Activated naive CD8-positive, alpha-beta T cell treated with anti-CD3 and anti-CD28 coated beads for 36 hours (primary cell): ENCODE measurements at places on chromosomes 5 and 9.

DNA sequence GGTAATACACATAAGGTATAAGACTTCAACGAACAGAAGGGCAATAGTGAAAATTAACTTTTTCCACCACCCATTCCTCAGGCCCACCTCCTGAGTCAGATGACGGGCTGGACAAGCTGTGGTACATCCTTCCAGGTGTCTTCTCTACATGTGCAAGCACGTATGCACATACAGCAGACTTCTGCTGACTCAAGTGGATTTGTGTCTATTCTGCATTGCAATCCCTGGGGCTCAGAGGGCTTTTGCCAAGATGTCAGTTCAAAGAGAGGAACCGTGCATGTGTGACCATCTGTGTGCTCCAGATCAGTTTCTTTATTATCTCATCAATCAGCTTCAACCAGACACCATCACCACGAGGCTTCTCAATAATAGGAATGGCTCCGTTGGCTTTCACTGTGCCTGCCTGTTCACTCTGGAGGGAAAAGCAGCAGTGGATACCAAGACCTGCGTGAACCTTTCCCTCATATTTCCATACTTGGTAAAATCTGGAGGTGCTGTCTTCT is 288.4 kb downstream of the MTRR start:
- DNase-seq, result no peak

- no peak for DNase-seq
These were observed 346.8 kb upstream of the NUDT12 start for GRCh38 chr5:103909391-103909790.

- no peak for DNase-seq
These were observed 9.8 kb downstream of the CEL start for GRCh38 chr9:133071484-133072150.

DNA sequence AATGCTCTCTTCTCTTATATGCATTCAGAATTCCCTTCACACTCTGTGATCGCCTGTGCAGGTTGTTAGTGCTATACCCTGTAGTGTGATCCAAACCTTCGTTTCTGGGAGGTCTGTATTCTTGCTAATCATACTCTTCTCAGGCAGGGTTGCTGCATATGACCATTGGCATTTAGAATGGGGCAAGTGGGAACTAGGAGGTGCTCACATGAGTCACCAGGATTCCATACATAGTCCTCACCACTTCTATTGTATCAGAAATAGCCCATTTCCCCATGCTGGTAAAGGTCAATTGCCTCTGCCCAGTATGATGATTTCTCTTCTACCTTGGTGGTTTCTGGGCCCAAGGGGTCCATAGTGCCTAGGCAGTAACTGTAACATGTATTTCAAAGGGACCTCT is 443.5 kb upstream of the CDH6 start:
- DNase-seq, result no peak

DNA sequence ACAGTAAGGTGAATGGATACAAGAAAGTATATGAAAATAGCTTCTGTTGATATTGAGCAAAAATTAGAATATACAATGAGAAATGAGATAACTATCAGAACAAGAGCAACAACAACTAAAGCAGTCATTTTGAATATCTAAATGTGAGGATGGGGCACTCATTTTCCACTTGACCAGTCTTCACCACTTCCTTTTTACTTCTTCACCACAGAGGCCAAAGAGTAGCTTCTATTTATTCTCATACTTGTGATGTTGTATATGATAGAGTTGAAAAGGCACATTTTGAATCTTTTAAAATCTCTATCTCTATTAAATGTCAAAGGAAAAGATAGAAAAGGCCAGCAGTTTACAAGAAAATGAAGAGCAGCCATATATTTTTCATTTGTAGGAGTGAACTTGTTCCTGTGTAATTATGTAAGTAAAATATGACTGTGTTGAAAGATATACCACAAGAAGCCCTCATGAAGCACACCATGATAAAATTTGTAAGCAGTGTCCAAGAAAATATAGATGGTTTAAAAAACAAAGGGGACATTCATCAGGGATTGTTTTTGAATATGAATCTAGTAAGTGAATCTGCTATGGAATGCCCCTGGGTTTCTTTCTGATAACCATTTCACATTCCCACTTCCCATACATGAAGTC is 39.2 kb downstream of the ADAMTS19 start:
- no peak for DNase-seq

DNA sequence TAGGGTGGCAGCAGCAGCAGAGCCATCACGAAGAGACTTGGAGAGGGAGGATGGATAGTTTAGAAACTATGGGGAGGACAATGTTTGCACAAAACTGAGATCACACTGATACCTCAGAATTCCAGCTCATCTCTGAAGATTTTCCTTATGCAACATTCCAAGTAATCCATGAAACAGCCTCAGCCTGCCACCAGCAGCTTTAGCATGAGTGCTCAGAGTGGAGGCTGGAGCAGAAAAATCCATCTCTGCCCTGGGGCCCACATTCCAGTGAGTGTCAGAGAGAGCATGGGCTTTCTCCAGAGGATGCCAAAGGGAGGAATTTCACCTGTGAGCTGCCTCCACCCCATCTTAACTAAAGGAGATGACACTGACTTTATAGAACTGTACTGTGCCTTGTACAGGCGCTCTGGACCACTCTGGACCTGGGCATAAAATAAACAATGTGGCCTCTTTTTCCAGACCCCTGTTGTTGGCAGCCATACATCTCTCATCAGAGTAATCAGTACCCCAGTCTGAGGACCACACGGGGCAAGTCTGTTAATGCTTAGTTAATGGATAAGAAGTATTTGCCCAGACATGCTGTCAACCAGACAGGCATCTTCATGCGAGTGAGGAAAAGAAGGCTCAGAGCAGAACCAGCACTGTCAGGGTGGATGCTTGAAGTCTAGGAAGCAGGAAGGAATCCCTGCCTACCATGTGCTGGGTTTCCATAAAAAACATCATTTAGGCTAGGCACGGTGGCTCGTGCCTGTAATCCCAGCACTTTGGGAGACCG is 440.9 kb downstream of the ENC1 start:
- no peak for DNase-seq

GRCh38 chr5:137995749-137996128 is 37.1 kb downstream of the FAM13B start:
- no peak for DNase-seq

GRCh38 chr9:97487861-97488260 is 13.6 kb upstream of the TMOD1 start:
- DNase-seq, result no peak

DNA sequence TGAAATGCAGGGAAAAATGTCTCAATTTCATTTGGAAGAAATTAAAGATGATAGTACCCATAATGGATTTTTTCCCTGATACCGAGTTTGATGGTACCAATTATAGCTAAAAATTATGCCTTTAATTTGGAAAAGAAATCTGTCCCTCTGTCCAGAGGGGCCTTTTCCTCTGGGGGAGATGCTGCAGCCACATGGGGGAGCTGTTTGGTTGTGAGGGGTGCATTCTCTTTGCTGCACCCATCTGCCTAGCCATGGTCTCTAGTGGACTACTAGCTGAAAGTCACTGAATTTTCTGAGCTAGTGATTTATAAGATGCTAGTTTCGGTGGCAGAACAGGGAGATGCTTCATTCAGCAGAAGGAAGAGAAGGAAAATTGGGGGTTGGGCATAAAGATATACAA is 9.6 kb downstream of the SEC61B start:
- peak; percentile 38 for DNase-seq

DNA sequence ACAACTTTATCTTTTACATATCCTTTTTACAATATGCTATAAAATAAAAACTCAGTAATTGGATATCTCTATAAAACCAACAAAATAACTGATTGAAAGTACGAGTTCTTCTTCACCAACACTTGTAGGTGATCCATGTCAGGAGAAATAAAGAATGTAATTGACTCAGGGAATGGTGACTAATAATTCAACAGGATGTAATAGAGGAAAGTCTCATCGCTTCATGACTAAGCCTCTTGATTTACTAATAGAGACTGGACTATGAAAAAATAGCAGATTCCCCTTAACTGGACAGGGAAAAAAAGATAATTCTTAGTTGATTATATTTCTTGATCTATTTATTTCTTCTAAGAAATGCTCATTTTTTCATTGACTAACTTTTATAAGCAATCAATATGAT is 507.7 kb upstream of the PTGER4 start:
- DNase-seq, result no peak

- no peak for DNase-seq
These were observed 14.7 kb downstream of the DIAPH1 start for GRCh38 chr5:141603923-141604717.

- DNase-seq, result no peak
These were observed 128.4 kb downstream of the PTTG1 start for GRCh38 chr5:160550075-160550474.

- no peak for DNase-seq
These were observed 48.7 kb downstream of the SLC36A1 start for GRCh38 chr5:151496041-151496484.

DNA sequence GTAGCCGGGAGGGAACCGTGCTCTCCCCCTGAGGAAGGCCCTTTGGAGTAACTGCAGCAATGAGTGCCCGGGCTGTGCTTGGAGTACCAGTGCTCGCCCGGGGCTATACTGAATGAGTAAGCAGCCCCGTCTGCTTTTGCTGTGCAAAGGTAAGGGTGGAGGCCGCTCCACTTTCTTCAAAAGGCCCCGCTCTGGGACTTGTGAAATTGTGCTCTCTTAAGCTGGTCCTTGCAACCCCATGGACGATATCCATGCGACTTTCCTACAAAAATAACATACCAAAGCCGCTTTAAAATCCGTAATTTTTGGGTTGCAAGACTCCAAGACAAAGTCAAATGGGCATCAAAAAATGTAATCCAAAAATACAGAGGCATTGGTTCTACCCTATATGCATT is 578 bp upstream of the TNFAIP8 start:
- peak; percentile 48 for DNase-seq
